A549 treated with CORT108297 at 1 μM for 4 hours (cell line): ENCODE measurements at places on chromosomes 12 and 14. TPM values are rescaled to one million over a fixed set of nuclear protein-coding genes. Genes with fewer than 3 reads are reported as not detected.

The GPR162 gene
- total RNA-seq = 0.27 to 0.57 TPM (median 0.42 TPM) in 5 replicates

The KLHL33 gene
- total RNA-seq = 0.01 to 0.02 TPM in 2 of 5 replicates, not detected in the others

The ZDHHC22 gene
- 0.20 to 0.46 TPM (median 0.34 TPM) in 5 replicates for total RNA-seq

The ZBTB39 gene
- 4.0 to 6.0 TPM (median 5.1 TPM) in 5 replicates for total RNA-seq

The NFYB gene
- total RNA-seq = 27.1 to 28.6 TPM (median 28.3 TPM) in 5 replicates
